ENCODE measurements at places on chromosomes 6 and 20. TPM values are rescaled to one million over a fixed set of nuclear protein-coding genes. Genes with fewer than 3 reads are reported as not detected.

GRCh38 chr6:37435816-37436215, 2.8 kb downstream of the CMTR1 start:
- DNase-seq = no peak

- DNase-seq = no peak
Observed at GRCh38 chr6:55320696-55321086, 6.6 kb upstream of the GFRAL start.

GRCh38 chr6:33202799-33203198, 1.7 kb upstream of the HSD17B8 start:
- no peak for DNase-seq

The GJA1 gene
- polyA plus RNA-seq = not detected

DNA sequence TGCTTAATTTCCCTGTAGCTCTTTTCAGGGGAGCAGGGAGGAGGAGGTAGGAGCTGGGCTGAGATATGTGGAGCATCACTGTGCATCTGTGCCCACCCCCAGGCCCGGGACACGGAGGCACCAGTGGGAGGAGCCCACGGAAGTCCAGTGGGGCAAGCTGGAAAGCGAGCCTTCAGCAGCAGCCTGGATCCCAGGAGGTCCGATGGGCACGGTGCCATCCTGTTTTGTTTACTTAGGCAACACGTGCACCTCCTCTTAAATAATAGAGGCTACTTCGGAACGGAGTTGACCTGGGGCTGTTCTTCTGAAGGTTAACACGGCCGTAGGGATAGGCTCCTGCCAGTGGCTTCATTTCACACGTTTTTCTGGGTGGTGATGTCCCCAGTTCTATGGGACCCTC, 51.6 kb downstream of the CDH4 start:
- no peak for DNase-seq

DNA sequence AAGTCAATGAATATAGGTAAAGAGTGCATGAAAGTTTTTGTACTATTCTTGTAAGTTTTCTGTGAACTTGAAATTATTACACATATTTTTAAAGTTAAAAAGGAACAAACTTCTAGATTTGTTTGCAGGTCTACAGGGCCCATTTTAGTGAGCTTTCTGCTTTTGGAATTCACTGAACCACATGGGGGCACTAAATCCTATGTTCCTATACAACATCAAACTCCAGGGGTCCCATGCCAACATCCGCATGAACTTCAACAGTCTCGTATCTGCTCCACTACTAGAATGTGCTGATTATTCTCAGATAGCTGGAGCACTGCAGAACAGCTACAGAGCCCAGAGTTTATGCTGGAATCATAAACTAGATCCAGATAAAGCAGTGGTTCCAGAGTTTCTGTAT, 347.9 kb upstream of the SPTLC3 start:
- DNase-seq = no peak

- no peak for DNase-seq
Observed at GRCh38 chr20:49901588-49901987, 13.7 kb downstream of the SPATA2 start.

The FRK gene
- 0.04 TPM for polyA plus RNA-seq

GRCh38 chr6:53115741-53116140, 32.9 kb downstream of the GCM1 start:
- no peak for DNase-seq

All from CD4-positive, alpha-beta memory T cell (primary cell).